Left renal cortex interstitium (tissue), 4 donors: ENCODE measurements at places on chromosomes 13 and 19. TPM values are rescaled to one million over a fixed set of nuclear protein-coding genes. Genes with fewer than 3 reads are reported as not detected.

- no peak for DNase-seq
Observed at GRCh38 chr13:59360108-59360507, 803.6 kb downstream of the DIAPH3 start.

DNA sequence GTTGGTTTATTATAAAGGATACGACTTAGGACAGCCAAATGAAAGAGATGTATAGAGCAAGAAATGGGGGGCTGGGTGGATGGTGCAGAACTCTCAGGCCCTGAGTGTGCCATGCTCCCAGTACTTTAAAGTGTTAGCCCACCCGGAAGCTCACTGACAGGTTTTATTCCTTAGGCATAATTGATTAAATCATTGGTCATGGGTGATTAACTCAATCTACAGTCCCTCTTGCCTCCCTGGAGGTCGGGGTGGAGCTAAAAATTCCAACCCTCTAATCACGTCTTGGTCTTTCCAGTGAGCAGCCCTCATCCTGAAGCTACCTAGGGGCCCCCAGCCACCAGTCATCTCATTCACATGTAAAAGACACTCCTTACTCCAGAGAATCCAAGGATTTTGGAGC is 9.9 kb upstream of the LEUTX start:
- DNase-seq = no peak

DNA sequence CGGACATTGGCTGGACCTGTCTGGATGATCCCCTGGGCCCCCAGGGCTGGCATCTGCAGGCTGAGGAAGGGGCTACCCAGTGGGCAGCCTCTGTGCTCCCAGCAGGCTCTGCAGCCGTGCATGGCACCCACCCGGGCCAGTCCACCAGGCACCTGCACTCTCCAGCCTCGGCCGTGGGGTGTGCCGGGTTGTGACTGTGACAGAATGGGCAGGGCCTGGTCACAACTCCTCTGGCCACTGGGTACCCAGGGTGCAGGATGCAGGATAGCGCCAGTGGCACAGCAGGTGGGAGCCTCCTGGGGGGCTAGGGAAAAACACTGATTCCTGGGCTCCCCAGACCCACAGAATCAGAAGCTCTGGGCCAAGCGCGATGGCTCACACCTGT is 10.0 kb downstream of the PEX11G start:
- no peak for DNase-seq

DNA sequence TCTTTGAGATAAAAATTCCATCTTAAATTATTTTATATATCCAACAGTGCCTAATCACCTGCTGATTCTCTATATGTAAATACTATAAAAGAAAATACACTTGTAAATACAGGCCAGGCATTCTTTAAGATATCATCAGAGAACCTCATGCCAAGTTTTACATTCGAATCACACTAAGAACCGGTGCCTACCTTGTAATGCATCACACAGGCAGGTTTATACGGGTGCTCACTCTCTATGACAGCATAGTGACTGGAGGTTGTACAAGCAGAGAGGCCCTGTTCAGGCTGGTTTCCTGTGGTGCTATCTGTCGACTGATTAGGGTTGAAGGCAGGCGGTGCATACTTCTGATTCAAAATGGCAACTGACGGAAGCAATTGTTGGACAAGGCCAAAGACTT is 141.3 kb upstream of the FBXL3 start:
- DNase-seq = no peak

DNA sequence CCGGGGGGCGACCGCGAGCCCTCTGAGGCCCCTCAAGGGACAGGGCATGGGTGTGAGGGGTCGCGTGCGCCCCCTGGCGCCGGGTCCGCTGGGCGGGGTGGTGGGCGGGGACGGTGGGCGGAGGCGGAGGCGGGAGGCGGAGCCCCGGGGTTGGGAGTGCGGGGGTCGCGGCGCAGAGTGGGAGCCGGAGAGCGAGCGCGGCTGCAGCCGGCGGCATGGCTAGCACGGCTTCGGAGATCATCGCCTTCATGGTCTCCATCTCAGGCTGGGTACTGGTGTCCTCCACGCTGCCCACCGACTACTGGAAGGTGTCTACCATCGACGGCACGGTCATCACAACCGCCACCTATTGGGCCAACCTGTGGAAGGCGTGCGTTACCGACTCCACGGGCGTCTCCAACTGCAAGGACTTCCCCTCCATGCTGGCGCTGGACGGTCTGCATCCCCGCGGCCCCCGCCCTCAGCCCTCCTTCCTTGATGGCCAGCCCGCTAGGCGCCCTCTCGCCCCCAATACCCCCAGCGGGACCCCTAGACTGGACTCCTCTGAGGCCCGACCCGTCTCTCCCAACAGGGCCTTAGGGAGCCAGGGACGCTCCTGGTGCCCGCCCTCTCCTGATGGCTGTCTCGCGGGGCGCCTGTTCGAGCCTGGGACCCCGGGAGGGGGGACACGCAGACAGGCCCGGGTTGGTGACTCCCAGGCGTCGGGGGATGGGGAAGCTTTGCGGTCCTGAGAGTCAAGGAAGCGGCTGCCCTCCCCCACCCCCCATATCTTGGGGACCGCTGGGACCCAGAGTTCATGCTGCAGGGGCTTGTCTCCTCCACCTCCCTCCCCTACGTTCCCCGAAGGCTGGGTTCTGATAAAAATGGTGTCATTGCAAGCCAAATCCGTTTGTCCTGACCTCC is at the start of gene CLDN10:
Gene CLDN10 (plus strand): TSS at position 182 of the 903 bp plus-strand sequence. CDS start 34 bp downstream, at position 216.
- no peak for DNase-seq

DNA sequence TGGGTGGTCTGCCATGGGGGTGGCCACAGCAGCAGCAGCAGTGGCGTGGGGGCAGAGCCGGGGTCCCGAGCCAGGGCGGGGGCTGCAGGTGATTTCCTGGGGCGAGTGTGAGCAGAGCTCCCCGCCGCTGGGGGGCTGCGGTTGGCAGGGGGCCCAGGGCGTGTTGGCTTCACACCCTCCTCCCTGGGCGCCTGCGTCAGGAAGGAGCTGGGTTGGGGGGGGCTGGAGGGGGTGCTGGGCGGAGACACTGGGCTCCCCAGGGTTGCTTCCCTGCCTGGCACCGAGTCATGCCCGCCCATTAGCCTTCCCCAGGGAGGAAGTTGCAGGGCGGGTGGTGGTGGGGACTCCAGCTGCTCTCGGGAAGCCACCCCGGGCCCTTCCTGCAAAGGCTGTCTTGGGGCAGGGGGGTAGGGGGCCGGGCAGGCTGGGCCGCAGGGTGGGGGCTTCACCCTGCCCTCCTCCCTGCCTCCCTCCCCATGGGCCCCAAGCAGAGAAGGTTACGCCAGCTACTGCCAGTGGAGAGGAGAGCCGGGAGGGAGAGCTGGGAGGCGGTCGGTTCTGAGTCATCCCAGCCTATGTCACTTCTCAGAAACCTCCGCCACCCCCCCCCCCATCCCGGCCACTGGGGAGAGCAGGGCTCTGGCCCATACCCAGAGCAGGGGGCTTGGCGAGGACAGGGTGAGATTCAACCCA is 4.6 kb downstream of the MIDN start:
- no peak for DNase-seq

GRCh38 chr13:112252804-112253590 is 123.2 kb upstream of the SPACA7 start:
- no peak for DNase-seq

DNA sequence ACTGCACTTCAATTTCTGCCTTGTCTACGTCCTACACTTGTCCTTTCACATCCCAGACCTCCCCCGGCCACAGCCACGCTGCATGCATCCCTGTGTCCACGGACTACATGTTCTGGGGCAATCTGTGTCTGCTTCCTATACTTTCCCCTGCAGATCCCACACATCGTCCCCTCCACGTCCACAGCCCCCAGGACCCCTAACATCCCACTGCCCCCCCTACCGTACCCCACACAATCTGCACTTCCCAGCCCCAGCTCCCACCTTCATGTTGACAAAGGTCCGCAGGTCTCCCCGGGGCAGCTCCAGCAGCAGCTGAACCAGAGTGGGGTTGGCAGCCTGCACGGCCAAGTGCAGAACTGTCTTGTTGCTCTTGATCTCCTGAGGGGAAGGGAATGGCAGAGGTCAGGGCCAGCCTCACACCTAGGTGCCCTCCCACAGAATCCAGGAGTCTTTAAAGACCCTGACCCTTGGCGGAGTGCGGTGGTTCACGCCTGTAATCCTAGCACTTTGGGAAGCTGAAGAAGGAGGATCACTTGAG is 10.2 kb downstream of the NFKBID start:
- DNase-seq = no peak

DNA sequence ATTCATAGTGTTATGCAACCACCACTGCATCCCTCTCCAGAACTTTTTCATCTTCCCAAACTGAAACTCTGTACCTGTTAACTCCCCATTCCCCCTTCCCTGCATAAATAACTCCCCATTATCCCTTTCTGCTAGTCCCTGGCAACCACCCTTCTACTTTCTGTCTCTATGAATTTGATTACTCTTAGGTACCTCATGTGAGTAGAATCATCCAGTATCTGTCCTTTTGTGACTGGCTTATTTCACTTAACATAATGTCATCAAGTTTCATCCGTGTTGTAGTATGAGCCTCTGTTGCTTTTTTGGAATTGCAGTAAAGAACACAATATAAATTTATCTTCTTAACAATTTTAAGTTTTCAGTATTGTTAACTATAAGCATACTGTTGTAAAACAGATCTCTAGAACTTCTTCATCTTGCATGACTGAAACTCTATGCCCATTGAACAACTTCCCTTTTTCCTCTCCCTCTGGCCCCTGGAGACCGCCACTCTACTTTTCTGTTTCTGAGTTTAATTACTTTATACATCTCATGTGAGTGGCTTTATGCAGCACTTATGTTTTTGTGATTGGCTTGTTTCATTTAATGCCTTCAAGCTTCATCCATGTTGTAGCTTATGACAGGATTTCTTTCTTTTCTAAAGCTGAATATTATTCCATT is 87.3 kb upstream of the ABCC4 start:
- DNase-seq = no peak

- DNase-seq = no peak
Observed at GRCh38 chr13:54449922-54450321, 1421.3 kb downstream of the OLFM4 start.

GRCh38 chr13:107767119-107767518 is 448.2 kb downstream of the LIG4 start:
- DNase-seq = peak; percentile 1

GRCh38 chr19:5052515-5052914 is 83.6 kb downstream of the KDM4B start:
- no peak for DNase-seq

DNA sequence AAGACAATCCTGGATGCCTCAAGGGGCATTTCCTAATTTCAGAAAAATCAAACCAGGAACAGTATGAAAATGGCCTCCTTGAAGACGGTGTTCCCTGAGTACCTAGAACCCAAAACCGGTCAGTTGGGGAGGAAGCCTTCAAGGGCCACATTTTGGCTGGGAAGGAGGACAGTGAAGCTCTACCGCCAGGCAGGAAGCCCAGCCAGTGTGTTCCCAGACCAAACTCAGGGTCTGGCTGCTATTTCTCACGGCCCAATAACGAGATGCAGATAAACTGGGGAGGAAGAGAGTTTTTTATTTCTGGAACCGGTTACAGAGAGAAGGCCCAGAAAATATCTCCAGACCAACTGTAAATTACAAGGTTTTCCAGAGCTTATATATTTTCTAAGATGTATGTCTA is 24.3 kb upstream of the CEACAM21 start:
- DNase-seq = no peak

DNA sequence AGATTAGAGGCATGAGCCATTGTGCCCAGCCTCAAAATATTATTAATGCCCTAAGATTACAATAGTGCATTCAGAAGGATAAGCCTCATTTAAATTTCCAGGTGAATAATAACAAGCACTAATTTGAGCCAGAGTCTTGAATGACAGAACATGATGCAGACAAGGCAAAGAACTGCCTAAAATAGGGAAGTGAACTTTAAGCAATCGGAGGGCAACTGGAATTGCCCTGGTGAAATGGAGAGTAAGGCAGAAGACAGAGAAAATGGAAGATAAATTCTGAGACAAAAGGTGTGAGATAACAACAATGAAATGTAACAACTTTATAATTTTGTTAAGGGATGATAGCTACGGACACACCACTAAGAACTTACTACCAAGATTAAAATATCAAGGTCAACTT is 199.9 kb downstream of the DIAPH3 start:
- no peak for DNase-seq

DNA sequence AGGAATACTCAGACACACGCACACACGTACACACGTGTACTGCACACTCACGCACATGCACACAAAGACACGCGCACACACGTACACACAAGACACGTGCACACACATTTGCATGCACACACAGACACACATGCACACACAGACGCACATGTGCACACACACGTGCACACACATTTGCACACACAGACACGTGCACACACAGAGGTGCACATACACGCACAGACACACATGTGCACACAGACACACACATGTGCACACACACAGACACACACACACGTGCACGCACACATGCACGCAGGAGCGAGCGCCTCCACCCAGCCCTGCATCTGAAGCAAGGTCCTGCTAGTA is 81.1 kb downstream of the GADD45B start:
- DNase-seq = no peak

GRCh38 chr19:24033301-24033962 is 53.6 kb upstream of the ZNF254 start:
- DNase-seq = peak; percentile 93

- DNase-seq = no peak
Observed at GRCh38 chr19:55650126-55650557, 2.1 kb downstream of the CCDC106 start.

GRCh38 chr13:101970341-101970740 is 431.5 kb downstream of the FGF14 start:
- no peak for DNase-seq

DNA sequence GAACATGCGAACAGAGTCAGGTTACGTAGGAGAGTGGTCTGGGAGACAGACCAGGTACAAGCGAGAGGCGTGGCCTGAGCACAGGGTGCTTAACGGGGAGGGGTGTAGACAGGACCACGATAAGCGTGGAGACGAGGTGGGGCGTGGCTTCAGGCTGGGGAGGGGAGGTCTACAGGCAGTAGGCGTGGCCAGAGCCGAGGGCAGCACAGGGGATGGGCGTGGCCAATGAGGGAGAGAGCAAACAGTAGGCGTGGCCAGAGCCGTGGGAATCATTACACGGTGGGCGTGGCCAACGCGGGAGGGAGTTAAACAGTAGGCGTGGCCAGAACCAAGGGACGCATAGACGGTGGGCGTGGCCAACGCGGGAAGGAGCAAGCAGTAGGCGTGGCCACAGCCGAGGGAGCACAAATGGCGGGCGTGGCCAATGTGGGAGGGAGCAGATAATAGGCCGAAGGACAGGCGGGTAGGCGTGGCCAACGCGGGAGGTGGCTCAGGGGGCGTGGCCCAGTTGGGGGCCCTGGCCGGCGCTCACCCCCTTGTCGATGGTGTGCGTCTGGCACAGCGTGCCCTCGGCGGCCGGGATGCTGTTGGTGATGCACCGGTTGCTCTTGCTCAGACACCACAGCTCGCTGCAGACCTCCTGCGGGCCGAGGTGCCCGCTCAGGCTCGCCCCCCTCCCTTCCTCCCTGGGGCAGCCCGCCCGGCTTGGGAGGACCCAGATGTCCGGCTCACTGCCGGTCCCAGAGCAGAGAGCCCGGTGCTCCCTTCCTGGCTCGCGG is 15.2 kb upstream of the MYO1F start:
- DNase-seq = peak; percentile 89

GRCh38 chr19:35978832-35979365 is 16.1 kb upstream of the SDHAF1 start:
- DNase-seq = no peak

Gene OR7A5
- not detected for polyA plus RNA-seq

Gene ZNF880
- polyA plus RNA-seq = 21.6 TPM

Gene DIRAS1
- 5.0 TPM for polyA plus RNA-seq

Gene RB1
- 48.9 TPM for polyA plus RNA-seq

Gene LMTK3
- polyA plus RNA-seq = 3.7 TPM

Gene ZNF415
- 22.5 TPM for polyA plus RNA-seq
